ENCODE measurements at places on chromosomes 5 and 9.

DNA sequence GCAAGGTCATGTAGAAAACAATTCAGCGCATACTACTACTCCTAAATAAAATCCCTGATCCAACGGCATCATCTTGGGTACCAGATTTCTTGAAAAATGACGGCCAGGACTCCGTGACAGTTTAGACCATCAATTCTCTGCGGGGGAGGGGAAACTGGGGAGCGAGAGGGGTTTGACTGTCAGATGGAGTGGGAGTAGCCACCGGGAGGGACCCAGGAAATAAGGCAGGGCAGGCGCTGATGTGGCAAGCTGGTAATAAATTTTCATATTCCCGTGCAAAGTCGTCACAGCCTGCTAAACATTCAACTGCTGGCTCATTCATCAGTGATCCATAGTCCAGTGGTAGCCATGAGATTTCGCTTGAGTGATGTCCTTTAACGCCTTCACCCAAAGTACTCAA lies 457 bp upstream of the CDH18 start:
- DNase-seq: no peak

GRCh38 chr5:141821430-141821925 lies 56.7 kb downstream of the PCDH1 start:
- no peak for DNase-seq

DNA sequence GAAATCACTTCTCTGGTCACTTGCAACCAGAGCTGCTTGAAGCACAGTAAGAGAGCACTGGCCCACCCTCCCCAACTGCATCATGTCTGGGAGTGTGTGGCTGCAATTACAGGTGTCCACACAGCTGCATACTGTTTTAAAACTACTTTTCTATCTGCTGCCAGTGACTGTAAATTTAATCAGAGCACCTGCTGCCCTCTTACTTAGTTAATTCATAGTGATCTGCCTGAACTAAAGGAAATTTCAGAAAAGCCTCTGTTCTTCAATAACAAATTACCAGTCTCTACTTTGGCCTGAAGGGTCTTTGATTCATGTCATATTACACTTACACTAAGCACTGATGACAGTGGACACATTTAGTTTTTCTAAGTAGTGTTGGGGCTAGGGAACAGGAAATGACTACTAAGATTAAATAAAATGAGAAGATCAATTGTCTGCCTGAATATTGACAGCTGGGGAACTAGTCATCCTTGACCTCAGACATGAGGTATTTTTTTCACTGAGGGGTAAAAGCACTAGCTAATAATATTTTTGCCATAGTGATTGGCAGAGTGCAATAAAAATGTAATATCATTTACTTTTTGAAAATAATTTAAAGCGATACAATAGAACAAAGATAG lies 788.9 kb upstream of the GRAMD2B start:
- peak; percentile 12 for DNase-seq

DNA sequence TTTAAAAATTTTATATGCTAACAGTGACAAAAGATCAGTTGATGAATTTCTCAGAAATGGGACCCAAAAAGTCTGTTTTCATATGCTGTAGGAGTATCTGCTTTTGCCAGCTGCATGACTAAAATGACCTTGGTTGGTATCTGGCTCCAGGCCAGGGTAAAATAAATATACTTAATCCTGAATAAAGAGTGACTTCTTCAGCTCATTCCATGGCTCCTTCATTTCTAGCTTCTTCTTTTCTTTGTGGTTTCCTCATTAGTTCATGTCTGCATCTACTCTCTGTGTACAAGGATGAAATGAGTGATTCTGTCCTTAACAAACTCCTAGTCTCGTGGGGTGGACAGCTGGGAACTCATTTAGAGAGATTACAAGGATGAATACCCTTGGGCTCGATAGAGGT lies 36.0 kb downstream of the RCL1 start:
- DNase-seq: peak; percentile 21

DNA sequence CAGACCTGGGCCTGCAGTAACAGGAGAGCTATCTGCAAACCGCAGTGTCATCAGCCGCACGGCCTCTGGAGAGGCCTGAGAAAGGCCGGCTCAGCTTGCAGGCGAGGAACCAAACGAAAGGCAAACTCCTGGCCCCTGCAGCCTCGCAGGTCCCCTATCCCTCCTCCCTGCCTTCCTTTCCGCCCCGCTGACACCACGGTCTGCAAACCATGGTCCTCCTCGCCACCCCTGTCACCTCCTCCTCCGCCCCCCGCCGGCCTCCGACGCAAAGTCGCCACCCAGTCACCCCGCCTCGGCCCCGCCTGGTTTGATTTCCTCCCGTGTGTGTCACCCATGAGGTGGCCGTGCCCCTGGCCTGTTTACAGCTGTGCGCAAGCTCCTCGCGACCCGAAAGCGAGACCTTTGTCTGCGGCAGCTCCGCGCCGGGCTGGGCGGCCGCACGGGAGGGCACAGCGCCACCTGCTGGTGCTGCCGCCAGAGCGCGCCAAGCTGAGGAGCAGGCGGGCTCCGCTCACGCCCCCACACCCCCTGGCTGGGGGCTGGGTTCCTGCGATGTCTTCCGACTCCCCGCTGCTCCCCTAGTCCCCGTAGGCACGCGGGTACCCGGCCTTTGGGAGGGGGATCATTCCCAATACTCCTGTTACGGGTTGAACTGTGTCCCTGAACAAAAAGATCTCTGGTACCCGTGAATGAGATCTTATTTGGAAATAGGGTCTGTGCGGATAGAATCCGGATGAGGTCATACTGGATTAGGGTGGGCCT lies 19.4 kb downstream of the GBGT1 start:
- peak; percentile 75 for DNase-seq

GRCh38 chr9:16241231-16241630 lies 629.2 kb downstream of the BNC2 start:
- no peak for DNase-seq

DNA sequence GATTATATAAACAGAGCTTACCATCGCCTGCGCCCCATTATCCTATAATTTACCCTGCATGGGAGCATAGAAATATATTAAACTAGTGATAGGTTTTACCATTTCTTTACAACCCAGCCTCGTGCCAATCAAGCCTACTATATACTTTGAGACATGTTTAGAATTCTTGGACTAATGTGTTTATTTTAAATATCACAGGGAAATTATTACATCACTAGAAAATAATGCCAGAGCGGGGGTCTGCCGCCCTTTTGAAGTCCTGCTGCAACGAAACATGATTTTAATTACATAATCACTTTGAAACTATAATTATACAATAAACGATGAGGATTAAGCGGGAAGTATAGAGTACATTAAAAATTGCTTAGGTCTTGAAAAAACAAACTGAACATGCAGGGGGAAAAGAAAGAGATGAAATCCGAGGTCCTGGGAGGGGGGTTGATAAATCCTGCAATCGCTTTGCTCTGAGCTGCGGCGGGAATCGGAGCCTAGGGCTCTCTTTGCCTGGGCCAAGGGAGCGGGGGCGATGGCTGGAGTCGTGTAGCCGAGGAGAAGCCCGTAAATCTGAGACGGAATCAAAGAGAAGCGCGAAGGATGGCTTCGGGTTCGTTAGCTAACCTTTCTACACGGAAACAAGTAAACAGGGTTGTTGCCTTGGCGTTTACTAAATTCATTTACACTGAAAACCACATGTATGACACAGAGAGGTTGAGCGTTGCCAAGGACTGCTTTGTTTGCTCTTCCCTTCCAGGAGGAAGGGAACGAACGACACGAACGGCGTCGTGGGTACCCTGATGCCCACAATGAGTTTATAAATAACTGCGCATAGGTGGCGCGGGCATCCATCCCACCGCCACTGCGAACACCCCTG lies 127.6 kb downstream of the TMEM174 start:
- no peak for DNase-seq
